ENCODE measurements at places on chromosomes 3 and 15. TPM values are rescaled to one million over a fixed set of nuclear protein-coding genes. Genes with fewer than 3 reads are reported as not detected.

PP2D1 gene
- not detected for total RNA-seq

A4GNT gene
- not detected for total RNA-seq

FSTL1 gene
- total RNA-seq = 0.35 TPM

RPL29 gene
- 1,425 TPM for total RNA-seq

CRABP1 gene
- not detected for total RNA-seq

COMMD2 gene
- 30.9 TPM for total RNA-seq

CMTM8 gene
- 5.9 TPM for total RNA-seq

RFTN1 gene
- 57.9 TPM for total RNA-seq

CCRL2 gene
- 5.8 TPM for total RNA-seq

GPR27 gene
- total RNA-seq = 1.2 TPM
